Iris pigment epithelial cell (primary cell): ENCODE measurements at places on chromosomes 2 and 18.
A peak's percentile ranks its signal among the peaks of the same experiment; 100 is the strongest.

DNA sequence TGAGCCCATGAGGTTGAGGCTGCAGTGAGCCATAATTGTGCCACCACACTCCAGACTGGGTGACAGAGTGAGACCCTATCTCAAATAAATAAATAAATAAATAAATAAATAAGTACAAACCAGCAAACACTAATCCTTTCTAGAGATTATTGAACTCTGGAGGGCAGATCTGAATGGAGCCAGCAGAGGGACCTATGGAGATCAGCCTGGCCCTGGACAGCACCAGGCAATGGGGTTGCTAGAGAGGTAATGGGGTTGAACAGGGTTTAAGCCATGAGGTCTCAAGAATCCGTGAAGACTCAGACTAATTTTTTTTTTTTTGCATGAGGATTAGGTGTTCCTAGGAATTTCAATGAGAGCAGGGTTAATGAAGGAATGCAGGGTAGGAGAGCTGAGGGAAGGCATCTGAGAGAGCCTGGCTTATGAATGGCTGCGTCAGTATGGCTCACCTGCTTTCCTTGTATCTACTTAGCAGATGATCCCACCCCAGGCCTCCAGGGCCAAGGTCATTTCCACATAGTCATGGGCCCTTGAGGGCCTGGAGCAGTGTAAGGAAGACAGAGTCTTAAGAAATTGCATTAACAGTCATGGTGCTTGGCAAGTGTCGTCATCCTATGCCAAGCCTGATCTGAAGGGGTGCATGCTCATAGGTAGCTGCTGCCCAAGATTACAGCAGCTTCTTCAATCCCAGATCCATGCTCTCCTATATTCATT lies 34.6 kb upstream of the IL37 start:
- no peak for DNase-seq

GRCh38 chr2:219225350-219225749 lies 4.1 kb downstream of the ATG9A start:
- no peak for DNase-seq

GRCh38 chr2:88198308-88198707 lies 28.2 kb downstream of the THNSL2 start:
- no peak for DNase-seq

- DNase-seq = no peak
Measured at GRCh38 chr2:104049438-104049837, 804.5 kb upstream of the POU3F3 start.

- DNase-seq = peak; percentile 41
Measured at GRCh38 chr2:205580212-205580987, 101.9 kb upstream of the NRP2 start.

DNA sequence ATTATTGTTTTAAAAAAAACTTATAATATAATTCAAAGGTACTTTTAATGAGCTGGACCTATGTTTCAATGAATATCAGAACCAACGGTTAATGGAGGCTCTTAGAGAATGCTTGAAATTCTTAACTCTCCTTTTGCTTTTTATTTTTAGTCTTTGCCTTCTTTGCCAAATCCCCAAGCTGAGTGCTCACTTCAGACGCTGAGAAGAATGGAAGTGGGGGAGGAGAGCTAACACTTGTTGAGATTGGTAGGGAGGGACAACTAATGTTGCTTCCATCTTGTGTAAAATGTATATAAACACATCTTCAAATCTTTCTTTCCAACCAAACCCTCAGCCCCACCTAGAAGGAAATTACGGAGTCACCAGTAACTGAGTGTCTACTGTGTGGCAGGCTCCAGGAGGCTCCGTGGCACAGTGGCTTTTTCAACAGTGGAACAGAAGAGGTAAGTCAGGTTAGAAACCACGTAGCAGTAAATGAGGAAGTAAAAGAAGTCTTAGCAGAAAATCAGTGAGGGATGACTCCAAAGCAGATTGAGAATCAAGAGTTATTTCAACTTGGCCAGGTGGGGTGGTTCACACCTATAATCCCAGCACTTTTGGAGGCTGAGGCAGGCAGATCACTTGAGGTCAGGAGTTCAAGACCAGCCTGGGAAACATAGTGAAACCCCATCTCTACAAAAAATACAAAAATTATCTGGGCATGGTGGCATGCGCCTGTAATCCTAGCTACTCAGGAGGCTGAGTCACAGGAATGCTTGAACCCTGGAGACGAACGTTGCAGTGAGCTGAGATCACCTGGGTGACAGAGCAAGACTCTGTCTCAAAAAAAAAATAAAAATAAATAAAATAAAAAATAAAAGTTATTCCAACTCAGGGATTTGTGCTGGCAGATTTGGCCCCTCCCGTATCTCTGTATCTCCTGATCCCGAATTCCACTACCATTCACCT lies 45.0 kb upstream of the CREB1 start:
- DNase-seq = peak; percentile 51

DNA sequence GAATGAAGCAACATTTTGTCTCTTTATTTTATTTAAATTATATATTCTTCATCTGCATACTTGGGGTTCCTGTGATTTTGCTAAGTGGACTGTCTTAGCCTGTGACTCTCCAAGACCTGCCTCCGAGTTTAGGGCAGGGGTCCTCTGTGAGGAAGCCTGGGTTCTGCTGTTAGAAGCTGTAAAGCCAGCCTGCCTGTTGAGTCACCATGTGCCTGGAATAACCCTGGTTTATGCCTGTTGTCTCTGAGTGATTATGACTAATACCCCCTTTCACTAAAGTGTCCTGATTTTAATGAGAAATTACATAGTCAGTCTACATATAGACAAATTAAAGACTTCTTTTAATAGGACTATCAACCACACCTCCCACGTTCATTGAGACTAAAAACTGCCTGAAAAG lies 369.1 kb downstream of the ZNF521 start:
- peak; percentile 8 for DNase-seq

GRCh38 chr2:217248312-217248935 lies 388.6 kb upstream of the TNP1 start:
- peak; percentile 46 for DNase-seq

- DNase-seq = no peak
Measured at GRCh38 chr2:165847001-165847400, 53.0 kb upstream of the GALNT3 start.

GRCh38 chr2:150400849-150401248 lies 86.6 kb downstream of the RND3 start:
- DNase-seq = no peak

DNA sequence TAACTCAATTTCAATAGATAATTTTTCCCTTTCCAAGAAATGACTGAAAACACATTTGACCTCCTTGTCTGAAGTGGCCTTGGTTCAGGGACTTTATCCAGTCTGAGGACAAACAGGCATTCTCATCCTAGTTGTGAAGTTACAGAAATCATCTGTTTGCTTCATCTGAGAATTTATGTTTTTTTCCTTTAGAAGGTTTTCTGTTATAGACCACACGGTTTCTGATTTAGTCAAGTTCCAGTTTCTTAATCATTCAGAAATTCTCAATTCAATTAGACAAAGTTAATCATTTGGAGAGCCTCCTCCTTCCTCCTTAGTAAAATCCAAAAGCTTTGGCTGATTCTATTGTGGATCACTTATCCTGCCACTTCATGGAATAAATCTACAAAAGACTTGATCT lies 60.9 kb downstream of the ICOS start:
- no peak for DNase-seq

GRCh38 chr2:172864182-172864581 lies 128.5 kb downstream of the RAPGEF4 start:
- DNase-seq = peak; percentile 57

DNA sequence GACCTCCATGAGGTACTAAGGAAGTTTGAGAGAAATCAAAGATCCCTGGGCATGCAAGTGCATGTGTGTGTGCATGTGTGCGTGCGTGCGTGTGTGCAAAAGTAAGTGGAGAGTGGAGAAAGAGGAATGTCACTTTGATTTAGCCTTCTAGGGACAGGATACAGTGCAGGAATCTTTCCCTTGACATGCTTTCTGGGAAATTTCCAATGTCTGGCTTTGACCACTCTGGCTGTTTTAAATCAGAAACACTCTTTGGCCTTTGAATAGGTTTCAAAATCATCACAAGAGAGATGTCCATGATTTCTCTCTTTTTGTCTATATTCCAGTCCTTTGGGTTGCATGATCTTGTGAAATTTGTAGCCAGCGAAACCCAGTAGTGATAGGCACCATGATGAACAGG lies 162.0 kb downstream of the ALK start:
- DNase-seq = no peak

DNA sequence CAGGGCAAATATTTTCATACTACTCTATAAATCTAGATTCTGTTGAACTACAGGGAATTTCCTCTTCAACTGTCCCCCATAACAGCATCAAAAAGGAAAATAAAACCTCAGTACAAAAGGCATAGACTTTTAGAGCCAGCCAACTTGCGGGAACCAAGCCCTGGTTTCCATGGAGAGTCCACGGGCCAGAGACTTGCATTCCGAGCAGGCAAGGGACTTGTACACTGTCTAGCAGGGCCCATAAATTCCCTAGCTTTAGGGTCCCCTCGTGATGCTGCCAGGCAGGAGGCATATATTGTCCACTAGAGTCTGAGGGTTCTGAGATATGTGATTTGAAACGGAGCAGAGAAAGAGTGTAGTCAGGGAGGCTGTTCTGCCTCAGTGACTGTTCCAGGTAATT lies 153.1 kb upstream of the SLC14A2 start:
- no peak for DNase-seq

DNA sequence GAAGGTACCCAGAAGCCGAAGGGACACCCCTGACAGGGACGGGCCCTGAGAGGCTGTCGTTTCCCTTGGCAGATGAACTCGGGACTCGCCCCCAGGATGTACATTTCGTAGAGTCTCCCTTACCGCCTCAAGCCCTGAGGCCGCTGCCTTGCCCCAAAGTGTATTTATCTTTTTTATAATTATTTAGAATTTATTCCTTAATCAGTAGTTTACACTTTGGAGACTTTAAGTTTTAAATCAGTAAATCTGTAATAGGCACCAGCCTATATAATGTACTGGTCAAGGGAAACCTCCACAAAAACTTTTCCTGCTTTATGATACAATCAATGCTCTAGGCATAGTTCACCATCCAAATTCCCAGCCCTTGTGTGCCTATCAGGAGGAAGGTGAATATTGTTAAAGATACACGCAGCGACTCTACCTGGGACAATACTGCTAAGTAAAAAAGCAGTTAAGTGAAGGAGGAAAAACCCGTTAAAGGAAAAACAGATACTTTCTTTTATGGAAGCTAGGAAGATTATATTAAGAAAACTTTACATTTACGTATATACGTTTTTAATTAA lies 848 bp downstream of the VRK2 start:
- DNase-seq = no peak

GRCh38 chr18:74869904-74870863 lies 272.5 kb downstream of the ZNF407 start:
- peak; percentile 56 for DNase-seq

DNA sequence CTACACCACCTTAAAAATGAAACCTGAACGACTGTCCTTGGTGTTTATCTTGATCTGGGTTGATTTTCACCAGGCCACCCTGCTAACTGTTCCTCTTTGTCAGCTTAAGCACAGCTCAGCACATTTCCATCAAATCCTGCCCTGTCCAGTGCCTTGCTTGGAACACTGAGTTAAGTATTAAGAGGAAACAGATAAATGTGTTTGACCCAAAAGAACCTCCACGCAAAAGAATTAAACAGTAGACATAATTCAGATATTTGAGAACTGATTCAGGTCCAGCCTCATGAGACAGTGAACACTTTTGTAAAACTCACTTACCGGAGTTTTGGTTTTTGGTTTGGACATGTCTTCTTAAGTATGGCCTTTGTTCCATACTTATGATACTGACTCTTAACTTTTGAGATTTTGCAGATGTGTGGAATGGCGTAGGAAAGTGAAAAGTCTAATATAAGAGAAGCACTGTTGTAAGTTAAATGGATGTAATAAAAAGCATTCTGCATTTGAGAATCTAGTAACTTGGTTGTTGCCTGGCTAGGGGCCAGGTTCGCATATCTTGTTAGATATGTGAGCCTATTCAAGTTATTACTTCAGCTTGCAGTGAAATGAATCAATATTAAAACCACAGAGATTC lies 88.9 kb upstream of the SERPINE2 start:
- DNase-seq = peak; percentile 84

GRCh38 chr2:26588576-26588975 lies 52.6 kb downstream of the CIB4 start:
- DNase-seq = no peak

GRCh38 chr2:181517685-181518301 lies 60.6 kb downstream of the ITGA4 start:
- peak; percentile 10 for DNase-seq

- no peak for DNase-seq
Measured at GRCh38 chr2:165010556-165010955, 55.2 kb upstream of the SLC38A11 start.

DNA sequence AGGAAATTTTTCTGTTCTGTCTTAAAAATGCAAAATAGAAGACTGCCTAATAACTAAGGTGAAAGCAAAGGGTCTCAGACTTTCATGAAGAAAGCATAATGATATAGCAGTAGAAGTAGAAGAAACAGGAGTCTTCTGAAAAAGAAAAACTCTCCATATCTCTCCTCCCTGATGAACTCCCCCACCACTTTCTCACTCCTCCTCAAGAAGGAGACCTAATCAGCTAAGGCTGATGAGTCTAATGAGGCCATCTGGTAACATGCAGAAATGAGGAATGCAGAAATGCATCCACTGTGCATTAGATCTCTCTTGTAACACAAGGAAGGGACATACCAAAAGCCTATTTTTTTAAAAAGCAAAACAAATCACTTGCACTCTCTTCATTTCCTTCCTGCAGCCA lies 273.7 kb upstream of the UBE2E3 start:
- no peak for DNase-seq

DNA sequence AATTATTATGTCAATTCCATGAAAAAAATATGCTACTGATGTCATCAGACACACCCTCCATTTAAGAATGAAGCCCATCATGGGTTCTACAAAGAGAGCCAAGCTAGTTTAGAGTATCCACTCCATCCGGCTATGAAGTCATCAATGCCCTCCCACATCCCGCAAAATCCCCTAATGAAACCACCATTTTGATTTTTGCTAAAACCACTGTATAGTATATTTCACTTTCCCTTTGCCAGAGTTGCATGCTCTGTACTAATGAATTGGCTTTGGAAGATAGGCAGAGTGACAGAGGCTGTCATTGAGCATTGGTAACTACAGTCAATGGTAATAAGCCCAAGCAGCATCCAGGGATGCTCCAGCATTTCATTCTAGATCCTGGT lies 118.6 kb downstream of the ANKRD44 start:
- no peak for DNase-seq

- no peak for DNase-seq
Measured at GRCh38 chr2:100207411-100207885, 65.1 kb upstream of the AFF3 start.

- peak; percentile 1 for DNase-seq
Measured at GRCh38 chr18:43486462-43486861, 209.2 kb upstream of the SYT4 start.

- DNase-seq = no peak
Measured at GRCh38 chr2:240288087-240288521, 147.4 kb upstream of the GPC1 start.

DNA sequence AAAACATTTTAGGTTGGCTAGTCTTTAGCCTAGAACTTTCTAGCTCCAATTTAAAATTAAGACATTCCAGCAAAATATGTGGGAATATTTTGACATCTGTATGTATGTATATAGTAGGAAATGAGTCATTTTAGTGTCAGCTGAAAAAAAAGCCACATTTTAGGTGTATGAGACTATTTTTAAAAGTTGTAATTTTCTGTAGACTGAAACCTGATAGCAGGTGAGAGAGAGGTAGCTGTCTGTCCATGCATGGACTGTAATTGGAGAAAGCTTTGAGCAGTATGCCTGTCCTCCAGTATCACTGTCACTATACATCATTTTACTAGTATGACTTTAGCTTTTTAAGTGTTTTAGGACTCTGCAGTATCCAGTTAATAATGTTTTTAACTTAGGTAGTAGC lies 26.1 kb upstream of the PPP1R1C start:
- peak; percentile 26 for DNase-seq
